ENCODE measurements at places on chromosomes 1 and 21. TPM values are rescaled to one million over a fixed set of nuclear protein-coding genes. Genes with fewer than 3 reads are reported as not detected.

The OR2L3 gene
- total RNA-seq = not detected

The CBR1 gene
- 44.2 TPM for total RNA-seq

The PADI1 gene
- 0.86 TPM for total RNA-seq

The CRYAA gene
- total RNA-seq = not detected

The ZNF678 gene
- 14.0 TPM for total RNA-seq

The PRDM2 gene
- total RNA-seq = 83.1 TPM

The UMODL1 gene
- total RNA-seq = not detected

The HORMAD1 gene
- 0.21 TPM for total RNA-seq

The CELA3B gene
- total RNA-seq = not detected

The OR2G2 gene
- total RNA-seq = not detected

The PBX1 gene
- total RNA-seq = 169 TPM

The QSOX1 gene
- 285 TPM for total RNA-seq

The PRPF38A gene
- 50.8 TPM for total RNA-seq

The MYOC gene
- total RNA-seq = 0.75 TPM

The RABGGTB gene
- total RNA-seq = 87.5 TPM

The PEAR1 gene
- total RNA-seq = 10.0 TPM

The C1QA gene
- 64.0 TPM for total RNA-seq

The TNFRSF18 gene
- 3.3 TPM for total RNA-seq

The ANKRD13C gene
- total RNA-seq = 23.8 TPM

The FAM3B gene
- 116 TPM for total RNA-seq

The NBPF4 gene
- total RNA-seq = 0.34 TPM

The SHC1 gene
- 216 TPM for total RNA-seq

The ENAH gene
- 104 TPM for total RNA-seq

The ADAMTS4 gene
- 42.6 TPM for total RNA-seq

The TDRD5 gene
- 1.0 TPM for total RNA-seq

The CLCNKB gene
- total RNA-seq = 0.65 TPM

The SLAMF8 gene
- 3.6 TPM for total RNA-seq

The UBXN10 gene
- total RNA-seq = 3.6 TPM

The OR2AK2 gene
- not detected for total RNA-seq

The COP1 gene
- 60.6 TPM for total RNA-seq

The KIAA1614 gene
- total RNA-seq = 5.6 TPM

The TNFAIP8L2 gene
- total RNA-seq = 0.34 TPM

The CCDC18 gene
- 3.8 TPM for total RNA-seq

The CACNA1S gene
- not detected for total RNA-seq

The LRRIQ3 gene
- 1.6 TPM for total RNA-seq

The LIPI gene
- total RNA-seq = not detected

The ALX3 gene
- not detected for total RNA-seq

The CSF3R gene
- total RNA-seq = 13.7 TPM

The DLGAP3 gene
- total RNA-seq = 0.26 TPM

The CFH gene
- 145 TPM for total RNA-seq

The CHRM3 gene
- 0.49 TPM for total RNA-seq

The NR1I3 gene
- not detected for total RNA-seq

The RGS16 gene
- total RNA-seq = 22.4 TPM

The RORC gene
- 14.5 TPM for total RNA-seq

The TTC34 gene
- total RNA-seq = 3.0 TPM

The PCBP3 gene
- 7.1 TPM for total RNA-seq

The ENO1 gene
- total RNA-seq = 726 TPM

The S100A7A gene
- total RNA-seq = not detected

The NMNAT2 gene
- 0.99 TPM for total RNA-seq

The ABCG1 gene
- 20.1 TPM for total RNA-seq

The RUNX3 gene
- 5.3 TPM for total RNA-seq

The CHI3L1 gene
- total RNA-seq = 8.8 TPM

The GPA33 gene
- 0.16 TPM for total RNA-seq

The CITED4 gene
- total RNA-seq = 17.9 TPM
